ENCODE measurements at places on chromosomes 5 and 9.

- DNase-seq = peak; percentile 71
Observed at GRCh38 chr5:108260117-108260857, 121.6 kb downstream of the FBXL17 start.

DNA sequence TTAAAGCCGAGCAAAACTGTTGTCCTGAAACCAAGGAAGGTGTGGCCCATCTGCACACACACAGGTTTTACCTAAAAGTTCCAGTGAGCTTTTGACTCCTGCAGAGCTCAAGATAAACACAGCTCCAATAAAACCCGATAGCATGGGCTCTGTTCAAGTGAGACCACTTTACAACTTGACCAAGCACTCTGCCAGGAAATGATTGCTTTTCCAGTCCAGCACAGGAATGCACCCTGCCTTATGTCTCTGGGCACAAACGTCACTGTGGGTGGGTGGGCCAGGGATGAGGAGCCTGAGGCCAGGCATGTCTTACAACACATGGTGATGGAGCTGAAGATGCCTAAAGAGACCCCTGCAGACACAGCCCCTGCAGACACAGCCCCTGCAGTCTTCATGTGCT, 115.3 kb downstream of the ROR2 start:
- no peak for DNase-seq

DNA sequence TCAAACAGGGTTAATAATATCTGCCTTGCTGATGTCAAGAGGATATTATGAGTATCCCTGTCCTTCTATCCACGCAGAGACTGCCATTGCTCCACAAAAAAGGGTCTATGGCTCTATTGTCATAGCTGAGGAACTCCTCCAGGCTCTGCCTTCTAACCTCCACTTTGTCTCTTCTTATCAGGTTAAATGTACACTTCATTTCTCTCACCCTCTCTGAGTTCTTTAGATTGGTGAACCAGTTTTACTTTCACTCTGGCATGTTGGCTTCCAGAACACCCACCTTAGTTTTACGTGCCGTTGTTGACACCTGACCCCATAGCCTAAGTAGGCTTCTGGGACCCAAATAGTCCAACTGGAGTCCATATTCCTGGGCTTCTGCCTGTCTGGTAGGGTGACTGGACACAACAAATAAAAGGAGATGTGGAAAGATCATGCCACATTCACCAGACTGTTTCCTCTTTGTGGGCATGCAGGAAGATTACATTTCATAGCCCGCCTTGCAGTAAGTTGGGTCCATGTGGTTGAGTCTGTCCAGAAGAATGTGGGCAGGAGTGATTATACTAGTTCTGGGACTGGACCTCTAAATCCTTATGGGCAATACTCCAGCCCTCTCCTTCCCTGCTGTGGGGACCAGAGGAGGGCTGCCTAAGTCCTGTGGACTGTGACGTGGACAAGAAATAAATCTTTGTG, 350.4 kb upstream of the CLINT1 start:
- no peak for DNase-seq

DNA sequence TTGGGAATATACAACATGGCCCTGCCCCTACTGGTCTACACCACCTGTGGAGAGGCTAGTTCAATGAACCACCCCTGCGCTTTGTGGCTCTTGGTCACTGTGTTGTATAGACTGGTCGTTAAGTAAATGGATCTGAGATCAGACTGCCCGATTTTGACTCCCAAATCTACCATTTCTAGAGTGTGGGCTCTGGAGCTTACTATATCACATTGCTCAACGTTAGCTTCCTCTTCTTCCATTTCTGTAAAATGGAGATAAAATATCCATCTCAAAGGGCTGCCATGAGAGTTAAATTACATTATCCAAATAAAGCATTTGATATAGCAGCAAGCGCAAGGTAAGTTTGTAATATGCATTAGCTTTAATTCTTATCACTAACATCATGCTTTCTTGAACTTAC, 52.7 kb upstream of the IFNK start:
- no peak for DNase-seq

- DNase-seq = no peak
Observed at GRCh38 chr9:5971740-5972139, 43.7 kb downstream of the RANBP6 start.

DNA sequence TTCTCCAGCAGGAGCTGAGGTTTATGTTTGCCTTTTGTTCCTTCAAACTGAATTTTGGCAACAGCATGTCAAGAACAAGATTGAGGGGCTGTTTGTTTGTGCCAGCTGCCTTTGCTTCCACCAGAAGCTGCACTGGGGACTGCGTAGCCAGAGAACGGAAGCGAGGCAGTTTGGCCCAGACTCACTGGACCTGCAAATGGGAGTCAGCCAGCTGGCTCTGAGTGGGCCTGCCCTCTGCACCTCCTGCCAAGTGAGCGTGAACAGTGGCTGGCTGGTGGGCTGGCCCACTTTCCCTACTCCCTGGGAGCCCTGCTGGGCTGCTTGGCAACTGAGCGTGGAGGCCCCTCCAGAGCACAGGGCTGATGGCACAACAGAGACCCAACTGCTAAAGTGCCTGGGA, 111.6 kb downstream of the GALNT10 start:
- no peak for DNase-seq

- DNase-seq = no peak
Observed at GRCh38 chr5:170634256-170634990, 130.6 kb downstream of the KCNIP1 start.

DNA sequence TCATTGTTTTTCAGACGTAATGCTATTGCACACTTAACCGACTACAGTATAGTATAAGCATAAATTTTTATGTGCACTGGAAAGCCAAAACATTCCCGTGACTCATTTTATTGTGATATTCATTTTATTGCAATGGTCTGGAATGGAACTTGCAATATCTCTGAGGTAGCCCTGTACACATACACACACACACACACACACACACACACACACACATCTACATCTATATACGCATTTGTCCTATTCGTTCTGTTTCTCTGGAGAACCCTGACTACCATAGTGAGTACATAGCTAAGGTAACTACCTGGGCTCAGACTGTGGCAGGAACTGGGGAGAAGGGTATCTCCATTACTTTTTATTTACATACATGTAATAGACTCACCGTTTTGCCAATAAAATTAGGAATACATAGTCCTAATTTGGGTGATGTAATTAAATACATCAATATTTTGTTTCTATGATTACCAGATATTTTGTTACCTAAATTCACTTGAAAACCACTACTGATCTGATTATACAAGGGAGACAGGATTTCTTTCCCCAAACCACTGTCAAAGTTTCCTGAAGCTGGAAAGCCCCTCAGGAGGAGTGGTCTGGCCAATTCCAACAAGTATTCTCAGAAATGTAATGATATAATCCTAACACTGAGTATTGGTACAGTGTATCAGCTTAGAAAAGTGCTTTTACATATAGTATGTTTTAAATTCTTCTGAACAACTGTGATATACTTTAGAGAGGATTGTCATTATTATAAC, 74.0 kb upstream of the PLPP1 start:
- DNase-seq = no peak

GRCh38 chr5:8213701-8214240, 344.8 kb downstream of the MTRR start:
- DNase-seq = no peak

GRCh38 chr9:116703634-116704033, 16.5 kb downstream of the TRIM32 start:
- DNase-seq = no peak

DNA sequence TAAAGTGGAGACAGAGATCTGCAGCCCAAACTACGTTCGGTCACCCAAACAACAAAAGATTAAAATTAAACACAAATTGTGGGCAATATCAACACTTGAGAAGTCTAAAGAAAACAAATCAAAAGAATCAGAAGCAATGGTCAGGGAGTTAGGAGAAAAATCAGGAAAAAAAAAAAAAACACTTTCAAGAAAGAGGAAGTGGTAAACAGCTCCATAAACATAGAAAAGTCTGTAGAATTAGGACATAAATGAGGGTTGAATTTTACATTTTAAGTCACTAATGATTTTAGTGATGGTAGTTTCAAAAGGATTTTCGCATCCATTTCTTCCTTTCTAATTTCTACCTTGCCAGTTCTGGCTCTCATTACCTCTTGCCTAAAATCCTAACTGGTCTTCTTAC, 10.1 kb downstream of the RNF145 start:
- DNase-seq = no peak

DNA sequence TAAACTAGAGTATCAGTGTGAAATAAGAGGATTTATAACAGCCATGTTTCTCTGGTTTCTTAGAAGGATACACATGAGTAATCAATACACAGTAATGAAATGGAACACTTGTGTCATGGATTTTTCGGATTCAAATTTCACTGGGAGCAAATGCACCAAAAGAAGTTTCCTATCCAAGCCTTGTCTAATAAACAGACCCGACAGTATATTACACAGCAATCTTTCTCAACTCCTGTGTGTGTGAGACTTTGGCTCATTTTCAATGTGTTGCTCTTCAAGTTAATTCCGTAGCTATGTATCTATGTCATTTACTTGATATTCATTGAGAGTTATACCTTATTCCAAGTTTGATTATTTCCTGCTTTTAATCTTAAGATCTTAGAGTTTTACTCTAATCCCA, 930.2 kb downstream of the MAT2B start:
- DNase-seq = no peak

DNA sequence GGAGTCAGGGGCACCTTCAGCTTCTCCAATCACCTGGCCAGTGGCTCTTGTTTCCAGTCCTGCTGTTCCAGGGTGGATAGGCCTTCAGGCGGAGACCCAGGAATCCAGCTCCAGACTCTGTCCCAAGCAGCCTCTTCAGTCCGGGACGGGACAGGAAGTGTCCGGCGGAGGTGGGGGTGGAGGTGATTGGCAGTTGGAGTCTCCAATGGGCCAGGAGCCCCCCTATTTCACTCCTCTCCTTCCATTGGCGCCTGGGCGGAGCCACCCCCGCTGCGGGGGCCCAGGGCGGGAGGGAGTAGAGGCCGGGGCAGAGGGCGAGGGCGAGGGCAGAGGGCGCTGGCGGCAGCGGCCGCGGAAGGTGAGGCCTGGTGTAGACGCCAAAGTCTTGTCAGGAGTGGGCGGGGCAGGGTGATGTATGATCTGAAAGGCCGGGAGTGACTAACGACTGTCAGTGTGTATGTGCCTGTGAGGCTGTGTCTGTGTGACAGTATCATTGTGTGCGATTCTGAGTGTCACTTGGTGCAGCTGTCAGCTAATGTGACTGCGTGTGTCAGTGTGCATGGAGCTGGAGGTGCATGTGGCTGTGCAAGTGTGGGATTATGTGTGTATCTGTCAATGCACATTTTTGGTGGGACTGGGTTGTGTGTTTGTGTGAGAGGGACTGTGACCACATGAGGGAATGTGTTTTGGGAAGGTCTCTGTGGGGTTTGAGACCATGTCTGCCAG, at the start of gene IL11RA:
Gene IL11RA, plus strand, starts transcription at position 310 of the 726 bp plus-strand sequence. CDS start 3,033 bp downstream, outside the sequence.
- DNase-seq = peak; percentile 79

DNA sequence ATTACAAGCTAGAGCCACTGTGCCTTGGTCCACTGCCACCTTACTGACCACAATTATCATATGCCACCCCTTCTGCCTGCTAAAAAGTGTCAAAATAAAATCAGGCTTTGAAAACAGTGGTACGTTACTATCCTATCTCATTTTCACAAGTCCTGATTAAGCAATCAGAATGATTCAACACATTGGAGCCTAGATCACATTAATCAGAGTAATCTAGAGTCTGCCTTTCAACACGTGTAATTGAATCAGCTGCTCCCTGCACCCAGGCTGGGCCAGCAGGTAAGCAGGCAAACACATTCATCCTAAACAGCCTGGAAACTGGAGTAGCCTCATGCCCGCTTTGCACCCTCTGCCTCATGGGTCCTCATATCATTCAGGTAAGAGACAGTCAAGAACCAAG, 186.2 kb downstream of the DCP2 start:
- no peak for DNase-seq

DNA sequence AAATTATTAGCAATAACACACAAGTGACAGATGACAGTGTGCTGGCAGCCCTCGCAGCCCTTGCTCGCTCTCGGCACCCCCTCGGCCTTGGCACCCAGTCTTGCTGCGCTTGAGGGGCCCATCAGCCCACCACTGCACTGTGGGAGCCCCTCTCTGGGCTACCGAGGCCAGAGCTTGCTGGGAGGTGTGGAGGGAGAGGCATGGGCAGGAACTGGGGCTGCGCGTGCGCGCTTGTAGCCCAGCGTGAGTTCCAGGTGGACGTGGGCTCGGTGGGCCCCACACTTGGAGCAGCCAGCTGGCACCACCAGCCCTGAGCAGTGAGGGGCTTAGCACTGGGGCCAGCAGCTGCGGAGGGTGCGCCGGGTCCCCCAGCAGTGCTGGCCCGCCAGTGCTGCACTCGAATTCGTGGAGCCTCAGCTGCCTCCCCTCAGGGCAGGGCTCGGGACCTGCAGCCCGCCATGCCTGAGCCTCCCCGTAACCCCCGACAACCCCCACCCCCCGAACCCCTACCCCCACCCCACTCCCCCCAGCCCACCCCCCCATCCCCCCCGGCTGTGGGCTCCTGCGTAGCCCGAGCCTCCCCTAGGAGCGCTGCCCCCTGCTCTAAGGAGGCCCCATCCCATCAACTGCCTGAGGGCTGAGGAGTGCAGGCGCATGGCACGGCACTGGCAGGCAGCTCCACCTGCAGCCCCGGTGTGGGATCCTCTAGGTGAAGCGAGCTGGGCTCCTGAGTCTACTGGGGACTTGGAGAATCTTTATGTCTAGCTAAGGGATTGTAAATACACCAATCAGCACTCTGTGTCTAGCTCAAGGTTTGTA, 240.9 kb downstream of the TRIM36 start:
- no peak for DNase-seq

- DNase-seq = no peak
Observed at GRCh38 chr5:151885138-151885908, 39.3 kb downstream of the GLRA1 start.

DNA sequence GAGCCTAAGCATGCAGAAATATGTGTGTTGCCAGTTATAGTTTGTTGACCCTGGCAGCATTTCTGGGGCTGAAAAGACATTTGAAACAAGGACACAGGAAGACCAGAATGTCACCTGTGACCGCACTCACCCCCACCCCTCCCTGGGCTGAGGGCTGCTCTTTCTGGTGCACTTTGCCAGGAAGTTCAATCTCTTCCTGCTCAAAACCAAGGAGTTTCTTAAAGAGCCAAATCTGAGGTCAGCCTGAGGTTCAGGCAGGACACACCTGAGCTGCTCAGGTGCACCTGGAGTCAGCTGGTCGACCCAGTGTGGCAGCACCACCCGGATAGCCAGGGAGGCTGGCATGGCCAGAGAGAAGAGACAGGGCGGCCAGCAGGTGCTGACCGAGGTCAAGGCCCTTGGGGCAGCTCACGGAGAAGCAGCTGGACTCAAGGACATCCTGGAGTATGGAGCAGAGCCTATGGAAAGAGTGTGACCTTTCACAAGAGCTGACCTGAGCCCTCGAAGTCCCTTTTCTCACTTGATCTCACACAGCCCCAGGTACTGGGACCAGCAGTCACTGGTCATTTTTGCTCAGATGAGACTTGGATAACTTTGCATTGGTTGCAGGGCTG, 376.9 kb upstream of the IRX4 start:
- DNase-seq = no peak

- DNase-seq = no peak
Observed at GRCh38 chr5:84478603-84479002, 93.9 kb upstream of the EDIL3 start.

GRCh38 chr9:121321016-121321503, 49.0 kb downstream of the STOM start:
- no peak for DNase-seq

- no peak for DNase-seq
Observed at GRCh38 chr5:63247651-63248050, 669.0 kb downstream of the LRRC70 start.

Measured in T-helper 2 cell (primary cell).